ENCODE measurements at places on chromosomes 6 and 20.

GRCh38 chr20:13119583-13119982 is 101.5 kb upstream of the ISM1 start:
- no peaks in the 10 kb centered on the region for H3K27me3 ChIP-seq
- H3K4me3 ChIP-seq = no peak overlapping the region
- no peaks in the 10 kb centered on the region for H3K36me3 ChIP-seq
- H3K27ac ChIP-seq = no peak overlapping the region

DNA sequence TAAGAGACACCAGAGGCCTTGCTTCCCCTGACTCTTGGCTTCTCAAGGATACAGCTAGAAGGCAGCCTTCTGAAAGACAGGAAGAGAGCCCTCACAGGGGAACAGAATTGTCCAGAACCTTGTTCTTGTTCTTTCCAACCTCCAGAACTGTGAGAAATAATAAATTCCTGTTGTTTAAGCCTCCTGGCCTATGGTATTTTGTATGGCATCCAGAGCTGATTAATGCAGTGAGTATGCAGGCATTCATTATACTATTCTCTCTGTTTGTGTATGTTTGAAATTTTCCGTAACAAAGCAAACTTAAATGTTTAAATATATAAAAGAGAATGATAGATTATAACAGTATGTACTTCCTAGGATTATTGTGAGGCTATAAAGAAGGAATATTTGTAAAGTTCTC is 903.4 kb upstream of the FLRT3 start:
- H3K4me3 ChIP-seq = no peak overlapping the region
- no peaks in the 10 kb centered on the region for H3K27me3 ChIP-seq
- DNase-seq = no peak
- H3K27ac ChIP-seq = no peak overlapping the region
- no peaks in the 10 kb centered on the region for H3K4me1 ChIP-seq
- H3K36me3 ChIP-seq = no peaks in the 10 kb centered on the region

DNA sequence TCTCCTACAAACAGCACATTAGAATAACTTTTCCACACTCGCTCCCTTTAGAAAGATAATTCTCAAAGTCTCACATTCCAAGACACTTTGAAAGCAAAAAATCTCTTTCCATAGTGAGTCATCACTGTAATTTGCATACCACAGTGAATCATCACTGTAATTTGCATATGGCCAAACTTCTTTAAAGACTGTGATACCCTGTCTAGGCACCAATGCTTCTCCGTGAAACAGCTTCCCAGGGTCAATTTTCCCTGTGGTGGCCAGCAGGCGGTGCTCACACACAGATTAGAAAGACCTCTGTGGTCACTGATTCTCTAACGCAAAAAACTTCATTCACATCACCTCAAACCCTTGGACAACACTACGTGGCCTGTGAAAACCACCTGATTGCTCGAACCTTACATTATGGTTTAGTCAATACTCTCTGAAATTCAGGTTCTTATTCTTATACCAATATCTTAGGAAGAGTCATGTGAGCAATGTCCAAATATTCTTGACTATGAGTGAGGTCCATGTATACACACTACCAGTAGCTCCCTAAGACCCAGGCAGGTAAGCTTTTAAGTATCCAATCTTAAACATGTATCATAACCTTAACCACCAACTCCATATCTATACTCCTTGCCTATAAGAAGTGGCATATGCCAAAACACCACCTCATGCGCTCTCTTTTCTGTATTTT is 78.5 kb upstream of the PHACTR1 start:
- H3K36me3 ChIP-seq = no peaks in the 10 kb centered on the region
- H3K27me3 ChIP-seq = no peaks in the 10 kb centered on the region
- H3K27ac ChIP-seq = no peak overlapping the region

DNA sequence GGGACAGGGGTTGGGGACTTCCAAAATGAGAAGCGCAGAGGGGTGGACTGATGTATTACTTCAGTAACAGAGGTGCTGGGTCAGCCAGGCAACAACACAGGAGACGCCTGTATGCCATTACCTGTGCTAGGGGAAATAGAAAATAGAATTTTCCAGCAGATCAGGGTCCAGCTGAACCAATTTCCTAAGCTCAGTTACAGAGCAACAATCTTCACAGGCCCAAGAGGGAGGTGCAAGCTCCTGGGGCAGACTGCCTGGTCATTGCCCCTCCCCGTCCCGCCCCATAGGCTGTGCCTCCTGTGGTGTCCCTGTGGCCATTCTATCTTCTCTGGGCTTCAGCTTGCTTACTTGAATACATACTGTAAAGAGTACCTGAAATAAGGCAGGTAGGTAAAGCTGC is 3.7 kb downstream of the KCNK5 start:
- DNase-seq = no peak
- peaks cover 6% of the 10 kb centered on the region for H3K27me3 ChIP-seq
- peaks cover 55% of the 10 kb centered on the region for H3K4me1 ChIP-seq
- H3K36me3 ChIP-seq = no peaks in the 10 kb centered on the region
- no peak overlapping the region for H3K4me3 ChIP-seq

DNA sequence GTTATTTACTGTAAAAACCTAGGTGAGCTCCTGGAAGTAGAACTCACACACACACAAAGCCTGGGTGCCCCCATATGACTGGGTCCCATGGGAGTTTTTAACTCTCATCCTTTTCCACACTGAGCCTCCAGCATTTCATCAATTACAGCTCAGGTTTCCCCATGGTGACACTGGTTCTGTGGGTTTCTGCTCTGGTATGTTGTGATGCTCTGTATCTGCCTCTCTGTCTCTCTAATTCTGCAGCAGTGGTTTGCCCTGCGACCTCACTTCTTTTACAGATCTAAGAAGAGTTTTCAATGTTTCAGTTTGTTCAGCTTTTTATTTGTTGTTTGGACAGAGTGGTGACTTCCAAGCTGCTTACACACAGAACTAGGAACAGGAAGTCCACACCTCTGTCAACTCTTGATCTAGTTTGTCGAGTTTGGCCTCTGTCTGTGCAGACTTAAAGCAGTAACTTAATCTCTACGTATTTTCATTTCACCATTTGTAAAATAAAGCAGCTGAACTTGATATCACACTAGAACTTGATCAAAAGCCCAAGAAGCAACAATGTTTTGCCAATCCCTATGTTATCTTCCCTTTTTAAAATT is 554.3 kb downstream of the EPHA7 start:
- H3K36me3 ChIP-seq = no peaks in the 10 kb centered on the region
- H3K4me3 ChIP-seq = no peak overlapping the region
- H3K27me3 ChIP-seq = no peaks in the 10 kb centered on the region
- no peaks in the 10 kb centered on the region for H3K4me1 ChIP-seq
- no peak for DNase-seq

DNA sequence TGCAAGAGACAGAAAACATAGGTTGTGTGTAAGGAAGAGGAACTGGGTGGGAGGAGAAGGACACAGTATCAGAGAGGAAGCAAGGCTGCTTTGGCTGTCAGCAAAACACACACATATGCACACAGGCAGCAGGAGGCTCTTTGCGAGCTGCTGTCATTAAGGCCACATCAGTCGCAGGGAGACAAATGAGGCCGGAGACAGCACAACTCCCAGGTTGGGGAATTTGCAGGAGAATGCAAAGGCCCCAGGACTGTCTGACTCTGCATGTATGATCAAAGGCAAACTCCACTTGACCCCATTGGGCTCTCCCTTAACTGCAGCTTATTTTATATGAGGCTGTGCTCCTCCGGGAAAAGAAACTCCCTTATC is 35.3 kb downstream of the METTL24 start:
- no peak overlapping the region for H3K4me3 ChIP-seq
- no peaks in the 10 kb centered on the region for H3K27me3 ChIP-seq
- H3K27ac ChIP-seq = no peak overlapping the region
- no peaks in the 10 kb centered on the region for H3K36me3 ChIP-seq
- no peaks in the 10 kb centered on the region for H3K4me1 ChIP-seq

DNA sequence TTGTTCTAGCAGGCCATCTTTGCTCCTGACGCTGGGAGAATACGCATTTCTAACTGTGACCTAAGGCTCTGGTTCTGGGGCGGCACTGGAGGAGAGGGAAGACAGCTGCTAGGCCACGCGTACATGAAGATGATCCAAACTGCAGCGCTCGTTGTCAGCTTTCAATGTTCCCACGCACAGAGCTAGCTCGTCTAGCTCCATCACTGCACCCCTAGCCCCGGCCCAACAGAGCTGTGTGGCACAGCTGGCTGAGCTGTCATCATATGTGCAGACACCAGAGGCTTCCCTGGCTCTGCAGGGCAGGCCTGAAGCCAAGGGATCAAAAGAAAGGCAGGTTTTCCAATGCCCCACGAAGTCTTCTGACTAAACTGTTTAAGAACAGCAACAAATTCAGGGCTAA is 124.7 kb downstream of the IRF4 start:
- peaks cover 9% of the 10 kb centered on the region for H3K4me1 ChIP-seq
- DNase-seq = no peak
- peaks cover 3% of the 10 kb centered on the region for H3K36me3 ChIP-seq
- no peak overlapping the region for H3K27ac ChIP-seq
- H3K4me3 ChIP-seq = no peak overlapping the region
- H3K27me3 ChIP-seq = no peaks in the 10 kb centered on the region

GRCh38 chr20:18683839-18684238 is 96.0 kb downstream of the DTD1 start:
- no peak for DNase-seq
- H3K4me1 ChIP-seq = no peaks in the 10 kb centered on the region
- no peaks in the 10 kb centered on the region for H3K27me3 ChIP-seq
- H3K36me3 ChIP-seq = no peaks in the 10 kb centered on the region
- H3K27ac ChIP-seq = no peak overlapping the region

GRCh38 chr6:154613137-154613676 is 102.7 kb upstream of the CNKSR3 start:
- H3K36me3 ChIP-seq = no peaks in the 10 kb centered on the region
- H3K4me3 ChIP-seq = no peak overlapping the region
- no peak overlapping the region for H3K27ac ChIP-seq
- no peaks in the 10 kb centered on the region for H3K4me1 ChIP-seq

- H3K4me3 ChIP-seq = no peak overlapping the region
- no peak for DNase-seq
- H3K27ac ChIP-seq = no peak overlapping the region
- H3K27me3 ChIP-seq = peaks cover 6% of the 10 kb centered on the region
Measured at GRCh38 chr6:152605342-152605741, 31.8 kb downstream of the SYNE1 start.

- no peaks in the 10 kb centered on the region for H3K27me3 ChIP-seq
- no peak overlapping the region for H3K4me3 ChIP-seq
- no peaks in the 10 kb centered on the region for H3K4me1 ChIP-seq
- H3K27ac ChIP-seq = no peak overlapping the region
- no peaks in the 10 kb centered on the region for H3K36me3 ChIP-seq
Measured at GRCh38 chr20:22763257-22763906, 179.0 kb upstream of the FOXA2 start.

DNA sequence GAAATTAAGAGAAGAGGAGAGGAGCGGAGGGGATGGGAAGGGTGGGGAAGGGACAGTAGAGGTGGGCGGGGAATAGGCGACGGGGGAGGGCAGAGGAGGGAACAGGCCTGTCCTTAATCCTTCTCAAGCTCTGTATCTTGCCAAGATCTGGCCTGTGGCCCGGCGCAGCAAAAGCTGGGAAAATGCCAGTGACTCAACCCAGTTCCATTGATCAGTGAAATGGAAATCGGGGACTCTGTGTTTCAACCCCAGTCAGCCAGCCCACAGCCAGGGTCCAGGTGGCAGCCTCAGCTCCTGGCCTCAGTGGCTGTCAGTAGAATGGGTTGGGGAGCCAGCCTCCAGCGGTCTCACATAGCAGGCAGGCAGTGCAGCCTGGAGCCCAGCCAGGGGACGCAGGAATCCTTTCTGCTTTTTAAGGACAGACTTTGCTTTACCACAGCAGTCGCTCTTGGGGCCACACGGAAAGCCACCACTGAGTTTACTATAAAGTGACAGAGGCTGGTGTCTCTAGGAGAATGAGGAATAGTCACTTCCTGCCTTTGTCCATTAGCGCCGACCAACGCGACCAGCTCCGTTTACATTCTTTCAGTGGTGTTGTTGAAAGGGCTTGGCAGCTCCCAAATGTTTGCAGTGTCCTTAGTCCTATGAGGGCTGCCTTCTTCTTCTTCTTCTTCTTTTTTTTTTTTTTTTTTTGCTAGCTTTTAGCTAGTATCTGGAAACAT is 128.0 kb downstream of the RIN2 start:
- peaks cover 5% of the 10 kb centered on the region for H3K27me3 ChIP-seq
- H3K4me3 ChIP-seq = no peak overlapping the region
- no peak overlapping the region for H3K27ac ChIP-seq

DNA sequence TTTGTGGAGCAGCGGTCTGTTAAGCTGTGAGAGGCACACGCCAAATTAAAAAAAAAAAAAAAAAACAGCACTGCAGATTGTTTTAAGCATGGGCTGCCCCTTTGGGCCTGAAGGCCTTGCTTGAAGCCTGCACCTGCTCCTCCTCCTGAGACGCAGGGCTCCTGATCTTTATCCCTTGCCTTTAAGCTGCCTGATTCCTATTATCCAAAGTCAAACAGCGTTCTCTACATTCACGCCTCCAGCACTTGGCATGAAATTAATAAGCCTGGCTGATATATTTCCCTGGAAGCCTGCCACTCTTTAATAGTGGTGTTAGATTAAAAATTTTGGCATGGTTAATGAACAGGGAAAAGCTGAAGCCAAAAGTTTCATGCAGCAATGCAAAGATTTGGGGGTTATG is 163.9 kb downstream of the FAXC start:
- no peaks in the 10 kb centered on the region for H3K36me3 ChIP-seq
- DNase-seq = no peak
- no peaks in the 10 kb centered on the region for H3K4me1 ChIP-seq

GRCh38 chr6:154650351-154650750 is 82.9 kb upstream of the SCAF8 start:
- H3K27ac ChIP-seq = no peak overlapping the region
- DNase-seq = no peak
- no peak overlapping the region for H3K4me3 ChIP-seq
- no peaks in the 10 kb centered on the region for H3K27me3 ChIP-seq

DNA sequence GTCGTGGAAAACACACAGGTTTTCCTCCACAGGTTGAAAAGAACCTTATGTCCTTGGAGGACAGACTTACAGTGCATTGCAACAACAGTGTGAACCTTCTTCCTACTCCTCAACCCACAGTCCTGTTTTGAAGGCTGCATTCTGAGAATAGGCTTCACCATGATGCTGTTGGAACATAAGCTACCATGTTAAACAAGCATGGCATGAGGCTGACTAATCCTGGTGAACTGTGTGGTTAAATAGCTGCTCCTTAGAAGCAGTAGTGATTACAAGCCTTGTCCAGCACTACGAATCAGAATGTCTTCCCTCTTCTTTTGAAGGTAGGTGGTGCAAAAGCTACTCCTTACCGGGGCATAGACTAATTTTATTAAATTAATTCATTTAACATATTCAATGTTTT is 368.5 kb upstream of the EPHA7 start:
- H3K27ac ChIP-seq = no peak overlapping the region
- no peaks in the 10 kb centered on the region for H3K4me1 ChIP-seq
- DNase-seq = no peak
- H3K27me3 ChIP-seq = no peaks in the 10 kb centered on the region

GRCh38 chr6:113513086-113513485 is 344.1 kb upstream of the MARCKS start:
- H3K4me3 ChIP-seq = no peak overlapping the region
- no peaks in the 10 kb centered on the region for H3K36me3 ChIP-seq
- no peak overlapping the region for H3K27ac ChIP-seq
- no peak for DNase-seq
- H3K27me3 ChIP-seq = no peaks in the 10 kb centered on the region

Data from CD4-positive, alpha-beta T cell (primary cell).